ENCODE measurements at places on chromosomes 12 and 14.

DNA sequence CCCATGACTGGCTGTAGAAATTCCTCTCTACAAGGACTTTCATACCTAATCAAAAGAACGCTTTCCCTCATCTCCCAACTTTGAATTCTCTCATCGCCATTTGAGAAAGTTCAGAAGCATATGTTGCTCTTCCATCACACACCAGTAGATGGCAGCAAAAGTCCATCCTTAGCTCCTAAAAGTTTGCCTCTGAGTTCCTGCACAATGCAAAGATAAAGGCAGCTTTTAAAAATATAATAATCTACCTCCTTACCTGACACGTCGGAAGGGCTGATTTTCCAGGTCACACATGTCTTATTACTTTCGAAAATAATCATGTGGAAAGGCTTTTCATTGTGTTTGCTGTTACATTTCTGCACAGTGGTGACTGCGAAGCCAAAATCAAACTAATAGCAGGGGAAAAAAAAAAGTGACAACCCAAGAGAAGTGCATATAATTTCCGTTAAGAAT lies 456.7 kb upstream of the SEL1L start:
- no peak overlapping the region for H3K4me3 ChIP-seq
- H3K27me3 ChIP-seq = peaks cover 6% of the 10 kb centered on the region
- no peaks in the 10 kb centered on the region for H3K4me1 ChIP-seq
- no peaks in the 10 kb centered on the region for H3K36me3 ChIP-seq
- no peak overlapping the region for H3K27ac ChIP-seq

DNA sequence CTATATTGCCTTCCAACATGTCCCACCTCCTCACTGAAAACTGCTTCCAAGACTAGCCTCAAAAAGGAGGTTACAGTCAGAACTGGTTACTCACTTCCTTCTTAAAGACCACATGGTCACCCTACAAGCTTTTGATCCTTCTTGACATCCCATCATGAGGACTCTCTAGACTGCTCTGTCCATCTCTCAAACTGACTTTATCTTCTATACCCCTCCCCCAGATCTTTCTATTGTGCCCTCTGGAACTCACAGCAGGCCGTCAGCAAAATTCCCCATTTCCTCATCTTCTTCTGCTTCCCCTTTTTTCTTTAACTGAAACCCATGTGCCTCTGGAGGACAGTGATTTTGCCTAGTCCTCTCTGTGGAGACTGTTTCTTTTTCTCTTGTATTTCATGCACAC lies 18.1 kb upstream of the IGF1 start:
- DNase-seq = no peak
- peaks cover 13% of the 10 kb centered on the region for H3K27me3 ChIP-seq
- H3K36me3 ChIP-seq = peaks cover 2% of the 10 kb centered on the region
- H3K27ac ChIP-seq = no peak overlapping the region
- no peak overlapping the region for H3K4me3 ChIP-seq

GRCh38 chr12:68521321-68521839 lies 89.3 kb upstream of the RAP1B start:
- H3K4me1 ChIP-seq = peaks cover 35% of the 10 kb centered on the region
- peak overlapping the region; percentile 41 for H3K4me3 ChIP-seq
- H3K27ac ChIP-seq = peak overlapping the region; percentile 89

GRCh38 chr12:117097159-117097558 lies 2.1 kb downstream of the TESC start:
- H3K27me3 ChIP-seq = peaks cover 66% of the 10 kb centered on the region
- DNase-seq = no peak
- no peak overlapping the region for H3K27ac ChIP-seq
- no peaks in the 10 kb centered on the region for H3K36me3 ChIP-seq

DNA sequence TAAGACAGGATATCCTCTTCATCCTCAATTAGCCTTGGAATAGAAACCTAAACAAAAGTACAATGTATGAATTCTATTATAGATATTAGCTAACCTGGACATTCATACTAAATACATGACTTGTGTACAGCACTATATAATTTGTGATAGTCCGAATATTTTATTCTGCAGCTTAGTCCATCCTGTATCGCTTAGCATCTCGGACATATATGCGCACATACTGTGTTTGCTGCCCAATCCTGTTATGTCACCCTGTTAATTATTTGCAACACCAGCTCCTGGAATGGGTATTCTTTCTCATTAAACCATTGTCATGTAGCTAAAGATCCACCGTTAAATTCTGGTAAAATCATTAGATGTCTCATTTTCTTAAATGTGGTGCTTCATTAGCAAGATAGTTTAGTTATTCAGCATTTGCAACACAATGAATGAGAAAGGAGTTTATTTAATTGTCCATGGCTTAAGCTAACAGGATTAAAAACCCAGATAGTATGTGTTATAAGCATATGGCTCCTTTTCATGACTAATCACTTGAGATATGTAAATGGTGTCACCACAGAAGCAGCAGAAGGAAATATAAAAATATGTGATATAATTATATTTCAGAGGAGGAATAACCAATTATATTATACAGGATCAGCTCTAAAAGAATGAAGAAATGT lies 156.0 kb upstream of the ARHGAP5 start:
- no peaks in the 10 kb centered on the region for H3K27me3 ChIP-seq
- no peaks in the 10 kb centered on the region for H3K36me3 ChIP-seq
- no peak overlapping the region for H3K27ac ChIP-seq
- H3K4me3 ChIP-seq = no peak overlapping the region
